ENCODE measurements at places on chromosomes 3 and 15. TPM values are rescaled to one million over a fixed set of nuclear protein-coding genes. Genes with fewer than 3 reads are reported as not detected.

IRAK2 gene
- total RNA-seq: 3.0 TPM

FETUB gene
- total RNA-seq: not detected

TRH gene
- not detected for total RNA-seq

KLHL40 gene
- total RNA-seq: not detected

GOLGA8O gene
- total RNA-seq: 6.3 TPM

LSAMP gene
- not detected for total RNA-seq

FBXL2 gene
- not detected for total RNA-seq

CHRD gene
- not detected for total RNA-seq

KBTBD13 gene
- not detected for total RNA-seq

TMC3 gene
- total RNA-seq: not detected

CCDC39 gene
- total RNA-seq: not detected

MTMR10 gene
- 21.4 TPM for total RNA-seq

KLHDC8B gene
- total RNA-seq: 0.80 TPM

PLCB2 gene
- total RNA-seq: 104 TPM

CPN2 gene
- total RNA-seq: not detected

RAB5A gene
- total RNA-seq: 57.3 TPM

CCDC13 gene
- 0.35 TPM for total RNA-seq

CHRNA5 gene
- 2.3 TPM for total RNA-seq

GABRR3 gene
- total RNA-seq: not detected

KNSTRN gene
- total RNA-seq: 82.0 TPM

BOC gene
- total RNA-seq: not detected

PLSCR4 gene
- not detected for total RNA-seq

PLA2G4E gene
- total RNA-seq: 0.05 TPM

SKOR1 gene
- 0.19 TPM for total RNA-seq

P2RY14 gene
- 4.7 TPM for total RNA-seq

PIGZ gene
- 1.6 TPM for total RNA-seq

PCSK6 gene
- total RNA-seq: 1.5 TPM

STRIT1 gene
- not detected for total RNA-seq

TNFSF10 gene
- 256 TPM for total RNA-seq

C3orf20 gene
- total RNA-seq: not detected

GP5 gene
- total RNA-seq: 0.28 TPM

HDC gene
- 0.40 TPM for total RNA-seq

FBXL22 gene
- total RNA-seq: 0.56 TPM

MFSD1 gene
- 20.6 TPM for total RNA-seq

CYB561D2 gene
- 35.1 TPM for total RNA-seq

SCG3 gene
- not detected for total RNA-seq

GOLGA8A gene
- 256 TPM for total RNA-seq

TYRO3 gene
- total RNA-seq: 0.32 TPM

IMPG2 gene
- 0.29 TPM for total RNA-seq

NOP10 gene
- total RNA-seq: 249 TPM

RASA2 gene
- total RNA-seq: 42.4 TPM

PYDC2 gene
- not detected for total RNA-seq

ALS2CL gene
- 0.58 TPM for total RNA-seq

LEKR1 gene
- 0.76 TPM for total RNA-seq

RBPMS2 gene
- total RNA-seq: not detected

SEC11A gene
- total RNA-seq: 96.6 TPM

SENP8 gene
- total RNA-seq: 1.4 TPM

TMCO5A gene
- not detected for total RNA-seq

PRR20G gene
- total RNA-seq: not detected
